Mesothelial cell of epicardium (in vitro differentiated cells): ENCODE measurements at places on chromosomes 4 and X. TPM values are rescaled to one million over a fixed set of nuclear protein-coding genes. Genes with fewer than 3 reads are reported as not detected.

DNA sequence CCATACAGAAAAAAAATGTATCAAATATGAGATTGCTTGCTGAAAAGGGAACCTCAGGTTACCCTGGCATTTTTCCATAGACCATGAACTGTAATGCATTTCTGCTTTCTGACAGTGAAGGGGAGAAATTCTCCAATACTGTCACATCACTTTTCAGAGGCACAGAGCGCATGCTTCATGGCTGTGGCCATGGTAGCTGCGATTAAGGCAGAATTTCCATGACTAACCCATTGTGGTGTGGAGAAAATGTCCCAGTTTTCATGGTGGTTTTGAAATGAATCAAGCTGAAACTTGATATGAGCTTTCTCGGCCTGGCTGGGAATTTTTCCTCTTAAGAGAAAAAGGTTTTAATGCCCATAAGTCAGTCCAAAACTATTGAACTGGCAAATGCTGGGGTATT is 39.5 kb upstream of the MAP3K15 start:
- no peak for DNase-seq

EBP gene
- 48.9 to 52.2 TPM (median 50.2 TPM) in 3 replicates for total RNA-seq

DNA sequence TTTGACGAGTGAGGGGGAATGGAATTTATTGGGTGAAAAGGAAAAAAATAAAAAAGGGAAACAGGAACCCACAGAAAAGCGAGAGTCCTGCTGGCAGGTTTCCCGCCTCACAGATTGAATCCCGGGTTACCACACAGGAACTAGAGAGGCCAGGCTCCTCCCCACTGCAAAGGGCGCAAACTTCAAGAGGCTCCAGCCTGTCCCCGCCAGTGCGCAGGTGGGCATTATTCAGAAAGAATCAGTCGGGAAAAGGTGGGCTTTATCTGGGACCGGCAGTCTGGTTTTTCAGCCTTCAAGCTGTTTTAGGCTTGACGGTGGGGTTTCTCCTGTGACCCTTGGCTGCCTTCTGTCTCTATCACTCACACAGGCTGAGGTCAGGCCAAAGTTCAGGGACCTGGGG is 1496.8 kb downstream of the RPA4 start:
- DNase-seq = no peak

GRCh38 chr4:85431881-85432485 is 43.0 kb upstream of the ARHGAP24 start:
- no peak for DNase-seq

GRCh38 chr4:96753216-96753615 is 913.3 kb downstream of the PDHA2 start:
- no peak for DNase-seq

GRCh38 chr4:103994059-103994458 is 274.3 kb upstream of the TACR3 start:
- no peak for DNase-seq

- no peak for DNase-seq
Observed at GRCh38 chrX:123215397-123216089, 31.5 kb downstream of the GRIA3 start.

DNA sequence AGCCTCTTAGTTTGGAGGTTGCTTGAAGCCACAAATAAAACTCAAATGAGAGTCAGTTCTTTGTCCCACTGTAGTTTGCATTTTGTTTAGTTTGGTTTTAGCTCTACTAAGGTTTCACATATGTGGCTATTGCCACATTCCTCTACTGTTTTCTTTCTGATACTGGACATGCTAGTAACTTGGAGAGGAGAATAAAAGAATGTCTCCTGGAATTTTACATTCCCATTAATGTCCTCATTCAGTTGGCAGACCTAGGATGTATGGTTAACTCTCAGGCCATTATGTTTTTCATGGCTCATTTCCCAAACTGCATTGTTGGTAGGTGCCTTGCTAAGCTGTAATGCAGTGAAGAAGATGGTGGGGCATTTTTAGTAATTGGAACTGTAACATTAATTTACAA is 29.9 kb downstream of the UPRT start:
- no peak for DNase-seq

GRCh38 chrX:134572816-134573682 is 85.2 kb downstream of the PLAC1 start:
- DNase-seq = no peak

GRCh38 chr4:45636175-45636574 is 487.7 kb downstream of the GABRG1 start:
- DNase-seq = no peak
